HepG2 (cell line): ENCODE measurements at places on chromosomes 13 and 19.

GRCh38 chr13:27004866-27005265 is 166.7 kb downstream of the USP12 start:
- DNase-seq: no peak

DNA sequence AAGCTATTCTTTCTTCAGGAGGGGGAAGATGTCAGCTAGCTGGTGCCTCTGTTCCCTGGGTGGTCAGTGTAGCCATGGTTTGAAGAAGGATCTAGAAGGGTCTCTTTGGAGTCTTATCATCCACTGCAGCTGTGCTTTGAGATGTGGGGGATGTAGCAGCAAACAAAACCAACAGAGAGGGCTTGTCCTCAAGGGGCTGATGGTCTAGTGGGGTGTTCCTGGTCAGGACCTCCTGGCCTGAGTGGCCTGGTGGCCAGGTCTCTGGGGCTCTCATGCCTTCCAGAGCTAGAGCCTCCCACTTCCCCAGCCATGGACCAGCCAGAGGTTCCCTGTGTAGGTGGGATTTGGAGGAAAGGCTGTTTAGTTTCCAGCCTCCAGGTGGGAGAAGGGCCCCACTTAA is 40.3 kb downstream of the LYL1 start:
- DNase-seq: no peak

- peak; percentile 58 for DNase-seq
Observed at GRCh38 chr19:4909156-4909896, at the start of gene UHRF1. Gene UHRF1 (plus strand): TSS chr19:4909501. CDS start chr19:4910886, 1,385 bp downstream.

DNA sequence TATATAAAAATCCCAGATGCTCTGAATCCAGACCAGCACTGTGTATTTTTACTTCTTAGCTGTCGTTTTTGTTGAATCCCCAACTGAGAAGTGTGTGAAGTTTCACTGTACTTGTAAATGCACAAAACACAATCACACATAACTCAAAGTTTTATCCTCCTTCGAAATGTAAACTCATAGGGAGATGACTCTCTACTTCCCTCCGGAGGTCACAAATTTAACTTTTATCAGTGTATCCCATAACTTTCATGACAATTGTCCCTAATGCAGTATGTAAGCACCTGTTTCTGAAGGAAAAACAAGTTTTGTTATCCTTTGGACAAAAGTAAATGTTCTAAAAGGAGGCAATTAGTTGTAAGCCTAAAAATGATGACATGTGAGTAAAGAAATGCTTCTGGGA is 665.0 kb upstream of the SLITRK6 start:
- no peak for DNase-seq

DNA sequence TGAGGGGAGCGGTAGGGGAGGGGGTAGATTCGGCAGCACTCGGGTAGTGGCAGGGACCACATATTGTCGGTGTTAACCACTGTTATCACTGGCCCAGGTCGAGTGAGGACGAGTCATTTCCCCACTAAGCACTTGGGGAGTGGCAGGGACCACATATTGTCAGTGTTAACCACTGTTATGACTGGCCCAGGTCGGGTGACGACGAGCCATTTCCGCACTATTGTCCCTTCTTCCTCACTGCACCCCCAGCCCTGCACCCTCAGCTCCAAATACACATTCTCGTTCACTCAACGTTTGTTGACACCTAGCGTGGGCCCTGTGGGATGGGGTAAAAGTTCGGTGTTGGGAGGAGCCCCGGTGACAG is 467 bp upstream of the CLN5 start:
- no peak for DNase-seq

- DNase-seq: no peak
Observed at GRCh38 chr19:45179072-45179891, 698 bp downstream of the BLOC1S3 start.
